Ascending aorta (tissue), 2 donors: ENCODE measurements at places on chromosomes 2 and 18. TPM values are rescaled to one million over a fixed set of nuclear protein-coding genes. Genes with fewer than 3 reads are reported as not detected.

ADAM23 gene
- total RNA-seq: 2.3 TPM

SDC1 gene
- 0.32 TPM for total RNA-seq

DNA sequence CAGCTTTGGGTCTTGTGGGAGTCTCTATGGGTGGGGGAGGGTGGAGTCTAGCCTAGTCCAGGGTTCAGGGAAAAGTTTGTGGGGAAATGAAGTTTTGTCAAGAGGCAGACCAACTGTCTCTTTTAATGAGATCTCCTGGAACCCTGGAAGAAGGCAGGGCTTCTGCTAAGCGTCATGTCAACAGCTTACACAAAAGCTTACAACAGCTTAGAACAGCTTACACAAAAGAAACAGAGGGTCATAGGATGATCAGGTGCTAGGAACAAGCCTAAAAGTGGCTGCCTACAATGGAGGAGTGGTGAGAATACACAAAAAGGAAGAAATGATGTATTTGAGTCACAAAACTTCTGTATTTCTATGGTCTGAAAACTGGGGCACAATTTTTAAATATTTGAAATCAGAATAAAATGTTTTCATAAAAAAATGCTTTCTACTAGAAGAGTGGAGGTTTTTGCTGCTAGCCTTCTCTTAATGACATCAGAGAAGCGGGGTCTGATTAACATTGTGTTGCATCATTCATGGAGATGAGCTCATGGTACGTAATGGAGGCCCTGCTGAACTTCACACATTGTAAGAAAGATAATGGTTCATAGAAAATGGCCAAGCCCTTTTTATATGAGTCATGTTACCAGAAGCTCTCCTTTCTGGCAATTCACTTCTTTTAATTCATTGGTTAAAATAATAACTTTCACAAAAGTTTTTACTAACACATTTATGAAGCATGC, 351.0 kb downstream of the PIK3C3 start:
- DNase-seq: no peak

GRCh38 chr2:102761763-102762162, at the start of gene TMEM182:
Gene TMEM182, plus strand, starts transcription at chr2:102762031. Its CDS starts 187 bp downstream, at chr2:102762218.
- no peak for DNase-seq

- DNase-seq: no peak
These were observed 13.1 kb downstream of the RBBP8 start for GRCh38 chr18:22946217-22946616.

GRCh38 chr2:28332696-28333095, 60.0 kb upstream of the FOSL2 start:
- no peak for DNase-seq

DNA sequence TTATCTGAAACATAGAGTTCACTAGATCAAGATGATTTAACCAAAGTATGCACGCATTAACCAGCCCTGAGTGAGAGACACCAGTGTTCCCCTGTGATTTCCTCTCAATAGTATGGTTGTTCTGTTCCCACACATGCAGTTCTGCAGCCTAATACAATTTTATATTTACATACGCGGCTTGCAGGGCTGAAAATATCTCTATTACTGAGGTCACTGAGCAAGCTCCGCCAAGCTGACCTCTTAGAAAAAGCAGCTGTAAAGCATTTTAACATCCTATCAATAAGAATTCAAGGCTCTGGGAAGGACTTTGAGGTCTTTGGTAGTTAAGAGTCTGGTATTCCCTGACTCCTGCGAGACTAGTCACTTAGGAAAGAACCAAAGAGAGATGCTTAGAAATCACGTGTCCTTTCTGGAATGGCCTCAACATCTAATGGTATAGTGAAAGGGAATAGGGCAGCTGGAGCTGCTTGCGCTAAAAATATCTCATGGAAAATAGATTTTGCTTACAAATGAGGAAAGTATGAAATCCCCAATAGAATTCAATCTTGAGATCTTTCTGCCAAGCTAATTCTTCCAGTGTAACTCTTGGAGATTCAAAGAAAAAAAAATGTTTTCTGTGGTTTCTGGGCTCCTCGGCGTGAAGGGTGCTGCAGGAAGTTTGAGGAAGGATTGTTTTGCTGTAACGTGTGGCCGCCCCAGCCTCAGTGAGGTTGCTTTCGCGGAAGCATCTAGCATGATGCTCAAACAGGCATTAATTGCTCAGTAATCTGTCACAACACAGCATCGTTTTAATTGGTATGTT, 59.2 kb downstream of the DOCK10 start:
- DNase-seq: no peak
